ENCODE measurements at places on chromosomes 1 and 21.

DNA sequence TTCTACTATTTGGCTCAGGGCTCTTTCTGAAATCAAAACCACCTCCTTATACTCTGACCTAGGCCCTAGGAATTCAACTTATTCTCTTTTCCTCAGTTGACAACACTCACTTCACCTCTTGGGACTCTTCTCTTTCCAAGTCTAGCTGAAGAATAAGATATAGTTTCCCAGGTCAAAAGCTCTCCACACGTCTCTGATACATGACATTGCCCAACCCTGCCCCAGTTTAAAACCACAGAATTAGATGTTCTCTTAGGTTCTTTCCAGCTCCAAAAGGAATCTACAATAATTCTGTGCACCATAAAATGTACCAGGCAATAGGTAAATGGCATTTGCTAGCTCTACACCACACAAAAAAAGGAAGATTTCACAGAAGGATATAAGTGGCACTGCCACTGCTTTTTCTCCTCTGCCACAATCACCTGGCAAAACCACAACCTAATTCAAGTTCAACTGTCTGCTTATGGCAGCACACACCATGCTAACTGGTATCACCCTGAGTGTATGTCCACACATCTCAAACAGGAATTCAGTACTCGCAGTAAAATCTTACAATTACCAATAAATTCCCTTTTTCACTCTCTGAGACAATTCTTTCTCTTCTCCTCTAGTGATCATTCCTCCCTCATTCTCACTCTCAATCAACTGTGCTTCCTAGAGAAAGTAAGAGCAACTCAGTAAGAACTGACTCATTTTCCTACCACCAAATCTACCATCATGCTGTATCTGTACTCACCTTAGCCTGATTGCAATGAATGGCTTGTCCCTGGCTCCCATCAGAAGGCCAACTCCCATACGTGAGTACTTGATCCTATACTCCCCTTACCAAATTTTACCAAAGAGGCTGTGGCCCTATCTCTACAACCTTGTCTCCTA lies 27.3 kb downstream of the ZBTB8OS start:
- DNase-seq: no peak

DNA sequence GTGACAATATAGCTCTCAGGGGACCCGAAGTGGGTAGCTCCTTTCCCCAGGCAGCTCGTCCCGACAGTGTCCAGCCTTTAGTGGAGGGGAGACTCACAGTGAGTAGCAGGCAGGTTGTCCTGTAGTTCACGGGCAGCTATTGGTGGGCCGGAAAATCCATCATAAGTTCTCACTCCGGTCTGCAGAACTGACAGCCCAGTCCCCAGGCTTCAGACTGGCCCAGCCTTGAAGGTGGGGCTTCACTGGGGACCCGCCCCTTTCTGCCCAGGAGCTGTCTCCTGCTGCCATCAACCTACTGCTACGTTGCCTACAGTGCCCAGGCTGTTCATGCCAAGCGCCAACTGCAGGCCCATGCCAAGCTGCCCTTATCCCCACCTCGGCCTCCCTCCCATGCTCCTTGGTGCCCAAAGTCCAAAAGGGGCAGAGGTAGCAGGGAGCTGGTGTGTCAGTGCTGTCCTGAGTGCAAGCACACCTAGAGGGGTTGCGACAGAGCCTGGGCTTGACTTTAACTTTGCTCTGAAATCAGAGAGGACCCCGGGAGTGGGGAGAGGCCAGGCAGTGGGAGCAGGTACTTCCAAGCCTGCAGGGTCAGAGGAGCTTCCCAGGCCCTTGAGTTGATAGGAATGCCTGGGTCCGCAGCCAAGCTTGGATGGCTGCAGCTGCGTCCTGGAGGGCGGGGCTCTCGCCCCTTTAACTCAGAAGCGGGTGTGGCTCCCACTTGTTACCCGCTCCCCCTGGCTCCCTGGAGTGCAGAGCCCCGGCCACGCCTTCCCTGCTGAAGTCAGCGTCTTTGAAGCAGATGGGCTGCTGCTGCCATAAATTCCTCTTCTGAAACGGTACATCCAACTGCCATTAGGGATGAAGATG lies 1144.3 kb upstream of the NCAM2 start:
- no peak for DNase-seq

DNA sequence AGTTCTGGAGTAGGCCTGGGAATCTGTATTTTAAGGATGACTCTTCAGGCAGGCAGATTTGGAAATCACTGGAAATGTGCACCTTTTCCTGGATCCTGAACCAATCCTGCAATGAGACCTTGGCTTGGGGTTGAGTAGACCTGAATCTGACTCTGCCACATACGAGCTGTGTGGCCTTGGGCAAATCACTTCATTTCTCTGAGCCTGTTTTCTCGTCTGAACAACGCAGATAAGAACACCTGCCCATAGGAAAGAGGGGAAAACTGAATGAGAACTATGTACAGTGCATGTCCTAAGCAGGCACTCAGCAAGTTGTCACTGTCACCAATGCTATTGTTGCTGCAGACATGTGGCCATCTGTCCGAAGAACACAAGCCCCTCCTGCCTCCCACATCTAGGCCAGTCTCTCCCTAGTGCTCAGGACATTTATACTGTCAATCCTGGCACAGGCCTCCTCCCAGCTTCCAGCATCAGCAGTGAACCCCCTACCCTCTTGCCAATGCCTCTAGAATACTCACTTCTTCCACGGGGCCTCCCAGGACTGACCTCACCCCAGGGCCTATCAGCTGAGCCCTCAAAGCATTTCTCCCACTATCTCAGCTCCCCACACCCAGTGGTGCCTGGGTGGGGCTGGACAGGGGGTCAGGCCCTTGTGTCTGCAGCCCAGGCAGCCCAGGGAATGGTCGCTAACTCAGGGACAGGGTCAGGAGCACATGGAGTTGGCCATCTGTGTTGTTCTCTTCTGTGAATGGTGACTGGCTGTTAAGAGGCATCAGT lies 88.8 kb upstream of the ZBTB40 start:
- no peak for DNase-seq

GRCh38 chr21:42421018-42421793 lies 17.5 kb downstream of the UBASH3A start:
- no peak for DNase-seq

DNA sequence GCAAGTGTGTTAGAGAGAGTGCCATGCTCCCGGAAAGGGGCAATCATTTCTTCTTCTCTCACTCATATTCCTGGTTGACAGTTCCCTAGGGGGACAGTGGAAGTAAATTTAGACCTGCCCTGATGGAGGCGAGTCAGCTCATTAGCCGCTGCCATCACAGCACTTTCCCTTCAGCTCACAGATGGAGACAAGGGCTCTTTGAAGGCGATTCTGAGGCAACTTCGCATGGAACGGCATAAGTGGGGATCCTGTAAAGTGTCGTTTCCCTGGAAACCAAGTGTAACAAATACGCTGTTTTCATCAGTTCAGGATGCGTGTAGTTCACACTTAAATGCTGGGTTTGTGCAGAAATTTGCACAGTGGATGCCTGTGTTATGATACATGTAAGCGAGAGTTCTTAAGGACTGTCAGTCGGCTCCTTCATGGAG lies 114.5 kb upstream of the TMPRSS15 start:
- DNase-seq: no peak

- no peak for DNase-seq
These were observed 672.4 kb upstream of the TMPRSS15 start for GRCh38 chr21:19076031-19076430.

DNA sequence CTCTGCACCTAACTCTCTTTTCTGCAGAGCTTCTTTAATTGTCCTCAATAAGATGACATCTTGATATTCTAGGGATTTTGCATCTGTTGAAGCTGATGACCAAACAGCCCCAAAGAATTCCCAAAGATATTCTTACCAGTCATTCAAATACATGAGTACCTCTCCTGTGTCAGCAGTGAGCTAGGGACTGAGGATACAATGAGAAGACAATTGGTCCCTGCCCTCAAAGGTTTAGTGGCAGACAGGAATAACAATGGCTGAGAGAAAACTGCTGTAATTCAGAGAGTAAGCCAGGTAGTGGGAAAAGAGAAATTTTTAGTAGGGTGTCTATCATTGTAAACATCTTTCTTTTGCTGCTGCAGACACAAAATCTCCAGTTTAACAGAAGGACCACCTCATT lies 5.9 kb downstream of the MCOLN3 start:
- DNase-seq: no peak

DNA sequence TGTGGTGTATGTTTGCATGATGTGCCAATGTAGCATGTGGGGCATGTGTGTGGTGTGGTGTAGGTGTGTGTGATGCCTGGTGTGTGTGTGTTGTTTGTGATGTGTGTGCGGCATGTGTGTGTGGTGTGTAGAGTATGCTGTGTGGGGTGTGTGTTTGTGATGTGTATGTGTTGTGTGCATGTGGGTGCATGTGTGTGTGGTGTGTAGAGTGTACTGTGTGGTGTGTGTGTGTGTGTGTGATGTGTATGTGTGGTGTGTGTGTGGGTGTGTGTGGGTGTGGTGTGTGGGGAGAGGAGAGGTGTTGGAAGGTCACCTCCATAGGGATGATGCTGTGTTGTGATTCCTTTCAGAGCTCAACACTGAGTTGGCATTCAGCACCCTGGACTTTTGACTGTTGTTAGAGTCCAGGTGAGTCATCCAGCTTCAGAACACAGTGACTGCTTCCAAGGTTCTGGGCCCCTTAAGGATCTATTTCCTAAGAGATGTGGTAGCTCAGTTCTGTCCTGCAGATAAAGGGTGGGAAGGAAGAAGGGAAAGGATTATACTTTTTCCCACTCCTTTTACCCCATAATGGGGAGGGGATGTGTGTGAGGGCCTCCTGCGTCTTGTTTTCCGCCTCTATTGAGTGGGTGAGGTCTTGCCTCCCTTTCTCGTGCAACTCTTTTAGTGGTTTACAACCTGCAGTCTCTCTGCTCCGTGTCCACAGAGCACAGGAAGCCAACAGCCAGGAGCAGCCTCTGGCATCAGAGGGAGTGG lies 47.6 kb downstream of the RHOU start:
- DNase-seq: no peak

GRCh38 chr1:237975903-237976302 lies 85.2 kb upstream of the ZP4 start:
- no peak for DNase-seq

DNA sequence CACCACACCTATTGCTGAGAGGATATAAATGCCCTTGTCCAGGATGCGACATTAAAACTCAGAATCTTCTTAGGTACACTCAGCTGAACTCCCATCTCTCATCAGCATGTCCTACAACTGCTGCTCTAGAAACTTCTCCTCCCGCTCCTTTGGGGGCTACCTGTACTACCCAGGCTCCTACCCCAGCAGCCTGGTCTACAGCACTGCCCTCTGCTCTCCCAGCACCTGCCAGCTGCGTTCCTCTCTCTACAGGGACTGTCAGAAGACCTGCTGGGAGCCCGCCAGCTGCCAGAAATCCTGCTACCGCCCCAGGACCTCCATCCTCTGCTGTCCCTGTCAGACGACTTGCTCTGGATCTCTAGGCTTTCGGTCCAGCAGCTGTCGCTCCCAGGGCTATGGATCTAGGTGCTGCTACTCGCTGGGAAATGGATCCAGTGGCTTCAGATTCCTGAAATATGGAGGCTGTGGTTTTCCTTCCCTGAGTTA lies at the start of gene KRTAP13-4:
KRTAP13-4 (plus strand) TSS at position 51 of the 486 bp plus-strand sequence; CDS start at position 107, 56 bp downstream.
- no peak for DNase-seq

- DNase-seq: no peak
These were observed 106.7 kb downstream of the SLC45A1 start for GRCh38 chr1:8424539-8425116.

- no peak for DNase-seq
These were observed at the start of gene FCER1G for GRCh38 chr1:161215076-161215475. Gene FCER1G, plus strand, starts transcription at chr1:161215295. Its CDS starts 27 bp downstream, at chr1:161215322.

- no peak for DNase-seq
These were observed 397.9 kb downstream of the PTBP2 start for GRCh38 chr1:97119260-97120158.

- no peak for DNase-seq
These were observed 17.8 kb upstream of the ADAM30 start for GRCh38 chr1:119914071-119914470.

GRCh38 chr1:41802532-41803501 lies 115.9 kb downstream of the HIVEP3 start:
- no peak for DNase-seq

- DNase-seq: no peak
These were observed 4.6 kb downstream of the KRTAP10-12 start for GRCh38 chr21:44701541-44701940.

DNA sequence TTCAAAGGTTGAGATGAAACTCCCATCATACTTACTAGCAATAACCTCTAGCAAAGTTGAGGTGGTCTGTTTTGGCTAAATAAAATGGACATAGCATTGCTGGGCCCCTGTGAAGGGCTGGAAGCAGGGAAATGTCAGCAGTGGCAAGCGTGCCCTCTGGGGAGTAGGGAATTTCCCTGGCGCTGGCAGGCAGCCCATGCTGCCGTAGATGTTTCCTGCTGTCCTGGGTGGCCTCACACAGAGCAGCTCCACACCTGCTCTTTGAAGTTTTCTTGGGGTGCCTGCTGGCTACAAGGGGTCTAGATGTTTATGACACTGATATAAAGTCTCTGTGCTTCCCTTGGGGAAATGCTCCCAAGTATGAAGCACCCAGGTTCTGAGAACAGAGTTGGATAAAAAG lies 30.2 kb downstream of the ADARB1 start:
- DNase-seq: no peak

DNA sequence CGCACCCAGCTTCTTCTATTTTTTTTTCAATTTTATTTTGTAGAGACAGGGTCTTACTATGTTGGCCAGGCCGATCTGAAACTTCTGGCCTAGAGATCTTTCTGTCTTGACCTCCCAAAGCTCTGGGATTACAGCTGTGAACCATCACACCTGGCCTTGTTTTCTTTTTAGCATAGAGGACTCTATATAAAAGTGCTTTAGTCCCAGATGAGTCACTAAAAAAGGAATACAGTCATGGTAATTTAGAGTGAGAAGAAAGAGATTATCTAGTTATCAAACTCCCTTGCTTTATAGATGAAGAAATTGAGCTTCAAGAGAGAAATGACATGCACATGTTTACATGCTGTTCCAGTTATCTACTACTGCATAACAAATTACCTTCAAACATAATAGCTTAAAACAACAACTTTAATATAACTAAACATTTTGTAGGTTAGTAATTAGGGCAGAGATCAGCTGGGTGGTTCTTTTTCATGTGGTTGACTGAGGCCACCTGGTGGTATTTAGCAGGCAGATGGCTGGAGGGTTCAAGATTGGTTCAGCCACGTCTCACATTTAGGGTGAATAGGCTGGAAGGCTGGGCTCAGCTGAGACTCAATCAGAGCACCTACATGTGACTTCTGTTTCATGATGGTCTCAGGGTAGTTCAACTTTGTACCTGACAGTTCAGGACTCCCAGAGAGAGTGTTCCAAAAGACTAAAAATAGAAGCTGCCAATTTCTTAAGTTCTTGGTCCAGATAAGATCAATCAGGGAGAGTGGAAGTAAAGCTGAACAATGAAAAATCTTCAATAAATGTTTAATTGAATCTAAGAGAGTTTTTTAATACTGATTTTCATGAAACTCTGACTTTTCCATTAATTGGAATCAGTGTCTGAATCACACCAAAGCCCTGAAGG lies 16.9 kb upstream of the MTF2 start:
- no peak for DNase-seq

DNA sequence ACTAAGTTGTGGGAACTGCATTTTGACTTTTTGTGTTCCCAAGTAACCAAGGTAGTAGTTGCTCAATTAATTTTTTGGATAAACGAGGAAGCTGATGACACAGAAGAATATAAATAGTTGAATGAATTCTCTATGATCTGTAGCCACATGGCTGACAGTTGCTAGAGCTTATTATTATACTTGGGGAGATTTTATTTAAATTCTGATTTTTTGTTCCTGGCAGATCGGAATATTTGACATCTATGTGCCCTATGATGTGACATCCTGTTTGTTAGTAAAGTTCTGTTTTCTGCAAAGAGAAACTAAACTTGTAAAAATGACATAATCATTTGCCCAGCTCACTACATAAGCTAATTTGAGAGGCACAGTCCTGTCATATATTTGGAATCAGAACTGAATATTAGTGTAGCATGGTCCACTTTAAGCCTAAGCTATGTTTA lies 9.7 kb upstream of the LYST start:
- DNase-seq: no peak
